ENCODE measurements at places on chromosomes 7 and 10. TPM values are rescaled to one million over a fixed set of nuclear protein-coding genes. Genes with fewer than 3 reads are reported as not detected.

DNA sequence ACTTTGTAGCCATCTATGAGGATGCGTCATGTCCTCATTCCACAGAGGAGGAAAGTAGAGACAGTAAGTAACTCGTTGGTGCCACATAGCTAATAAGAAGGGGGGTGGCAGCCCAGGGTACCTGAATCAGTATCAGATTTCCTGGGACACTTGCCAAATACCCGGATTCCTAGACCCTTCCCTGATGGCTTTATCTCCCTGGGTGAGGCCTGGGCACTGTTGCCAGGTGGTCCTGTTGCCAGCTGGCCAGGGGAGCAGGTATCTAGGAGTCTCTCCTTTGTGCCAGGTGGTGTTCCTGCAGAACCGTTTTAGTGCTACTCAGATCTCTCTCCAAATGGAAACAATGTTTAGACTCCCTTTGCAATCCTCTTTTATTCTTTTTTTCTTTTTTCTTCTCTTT is 12.7 kb downstream of the SLC29A3 start:
- H3K27ac ChIP-seq: no peak overlapping the region
- H3K4me3 ChIP-seq: no peak overlapping the region
- H3K36me3 ChIP-seq: no peaks in the 10 kb centered on the region
- H3K4me1 ChIP-seq: 0 out of 2 replicates have a peak, but pooled peaks cover 7% of the 10 kb centered on the region

DNA sequence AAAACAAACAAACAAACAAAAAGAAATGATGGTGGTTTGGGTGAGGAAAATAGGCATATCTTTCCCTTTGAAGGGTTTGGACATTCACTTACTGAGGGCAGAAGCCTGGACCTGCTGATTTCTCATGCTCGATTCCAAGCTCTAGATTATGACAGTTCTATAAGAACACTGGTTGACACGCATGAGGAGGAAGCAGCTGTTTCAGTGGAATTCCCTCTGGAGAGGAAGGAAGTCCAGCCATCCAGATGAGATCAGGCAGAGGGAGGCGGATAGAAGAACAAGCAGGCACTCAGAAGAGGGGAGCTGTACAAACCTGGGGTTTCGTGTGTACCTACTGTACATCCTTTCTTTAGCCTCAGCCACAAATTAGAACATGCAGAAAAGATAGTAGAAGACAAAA is 691.9 kb downstream of the INHBA start:
- H3K36me3 ChIP-seq: no peaks in the 10 kb centered on the region
- H3K4me3 ChIP-seq: no peak overlapping the region
- no peaks in the 10 kb centered on the region for H3K27me3 ChIP-seq
- no peak for DNase-seq
- peaks cover 14% of the 10 kb centered on the region for H3K4me1 ChIP-seq
- no peak overlapping the region for H3K27ac ChIP-seq

DNA sequence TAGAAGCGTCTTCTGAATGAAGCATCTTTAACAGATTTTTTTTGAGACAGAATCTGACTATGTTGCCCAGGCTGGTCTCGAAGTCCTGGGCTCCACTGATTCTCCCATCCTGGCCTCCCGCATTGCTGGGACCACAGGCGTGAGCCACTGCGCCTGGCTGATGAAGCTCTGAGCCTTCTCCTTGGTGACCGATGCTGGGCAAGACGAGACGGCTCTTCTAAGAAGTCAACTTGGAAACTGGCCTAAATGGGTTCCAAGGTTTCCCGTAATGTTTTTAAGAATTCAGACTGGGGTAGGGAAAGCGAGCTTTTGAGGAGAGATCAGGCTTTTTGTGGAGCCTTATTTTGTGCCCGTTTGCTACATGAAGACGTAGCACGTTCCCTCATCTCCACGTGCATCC is 224.5 kb downstream of the ZMYND11 start:
- H3K4me1 ChIP-seq: peaks cover 6% of the 10 kb centered on the region
- no peak overlapping the region for H3K27ac ChIP-seq
- peaks cover 91% of the 10 kb centered on the region for H3K36me3 ChIP-seq
- DNase-seq: no peak
- H3K27me3 ChIP-seq: no peaks in the 10 kb centered on the region

GRCh38 chr7:137954614-137955013 is 47.3 kb downstream of the CREB3L2 start:
- H3K4me3 ChIP-seq: no peak overlapping the region
- H3K27me3 ChIP-seq: no peaks in the 10 kb centered on the region
- H3K4me1 ChIP-seq: peaks cover 31% of the 10 kb centered on the region
- no peak for DNase-seq
- H3K27ac ChIP-seq: peak overlapping the region; percentile 74

- H3K4me3 ChIP-seq: no peak overlapping the region
- no peaks in the 10 kb centered on the region for H3K27me3 ChIP-seq
- no peak for DNase-seq
- H3K36me3 ChIP-seq: no peaks in the 10 kb centered on the region
- peaks cover under 1% of the 10 kb centered on the region for H3K4me1 ChIP-seq
Measured at GRCh38 chr7:30757342-30757692, 5.4 kb downstream of the INMT start.

DNA sequence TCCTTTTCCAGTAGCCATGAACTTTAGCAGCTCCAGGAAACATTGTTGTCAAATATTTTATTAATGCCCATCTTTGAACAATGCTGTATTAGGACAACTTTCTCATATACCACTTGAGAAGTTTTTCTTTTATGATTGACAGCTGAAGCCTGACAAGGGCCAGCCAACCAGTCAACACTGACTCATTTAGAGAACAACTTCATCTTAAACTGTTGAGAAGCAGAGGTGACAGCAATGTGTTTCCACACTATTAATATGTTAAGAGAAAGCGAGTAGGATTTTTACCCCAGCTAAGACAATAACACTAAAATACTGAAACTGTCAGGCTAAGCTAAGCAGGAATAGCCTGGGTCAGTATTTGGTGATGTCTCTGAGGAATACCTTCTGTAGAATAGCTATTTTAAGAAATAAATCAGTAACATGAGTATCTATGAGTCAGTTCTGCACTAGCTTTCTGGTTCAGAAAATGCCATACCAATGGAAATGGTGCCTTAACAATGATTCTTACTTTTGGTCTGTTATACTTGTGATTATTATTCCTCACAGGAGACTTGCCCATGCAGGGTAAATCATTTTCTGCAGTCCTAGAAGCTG is 168.8 kb upstream of the POT1 start:
- no peak overlapping the region for H3K4me3 ChIP-seq
- no peaks in the 10 kb centered on the region for H3K4me1 ChIP-seq
- H3K27me3 ChIP-seq: no peaks in the 10 kb centered on the region
- no peak for DNase-seq

- H3K27ac ChIP-seq: no peak overlapping the region
- no peaks in the 10 kb centered on the region for H3K27me3 ChIP-seq
- H3K4me3 ChIP-seq: no peak overlapping the region
- no peaks in the 10 kb centered on the region for H3K36me3 ChIP-seq
- H3K4me1 ChIP-seq: no peaks in the 10 kb centered on the region
Measured at GRCh38 chr10:89600041-89600440, 45.0 kb downstream of the PANK1 start.

Gene CPED1
- 64.8 TPM for total RNA-seq

Gene ITPRID1
- not detected for total RNA-seq

Gene SUN3
- 17.0 TPM for total RNA-seq

Gene RTKN2
- 3.3 TPM for total RNA-seq

Gene C10orf71
- not detected for total RNA-seq

Gene CYP26C1
- not detected for total RNA-seq

Gene KLF14
- not detected for total RNA-seq

Data from SJSA1 (cell line).